ENCODE measurements at places on chromosomes 4 and X.

DNA sequence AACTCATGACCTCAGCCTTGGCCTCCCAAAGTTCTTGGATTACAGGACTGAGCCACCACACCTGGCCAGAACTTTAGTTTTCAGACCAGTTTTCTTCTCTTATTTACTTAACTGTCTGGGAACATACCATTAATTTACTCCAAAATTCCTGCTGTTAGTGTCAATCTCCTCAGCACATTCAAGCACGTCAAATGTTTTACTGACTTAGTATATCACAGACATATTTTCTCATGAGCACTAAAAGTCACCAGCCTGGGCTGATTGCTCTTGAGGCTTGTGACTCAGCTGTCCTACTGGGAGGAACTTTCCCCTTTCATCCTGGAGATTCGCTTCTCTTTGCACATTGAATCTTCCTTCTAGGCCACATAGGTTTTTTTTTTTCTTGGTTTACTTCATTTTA, 109.6 kb downstream of the PCDH18 start:
- no peak for DNase-seq

- DNase-seq, result no peak
Measured at GRCh38 chrX:20951016-20951810, 423.0 kb upstream of the CNKSR2 start.

DNA sequence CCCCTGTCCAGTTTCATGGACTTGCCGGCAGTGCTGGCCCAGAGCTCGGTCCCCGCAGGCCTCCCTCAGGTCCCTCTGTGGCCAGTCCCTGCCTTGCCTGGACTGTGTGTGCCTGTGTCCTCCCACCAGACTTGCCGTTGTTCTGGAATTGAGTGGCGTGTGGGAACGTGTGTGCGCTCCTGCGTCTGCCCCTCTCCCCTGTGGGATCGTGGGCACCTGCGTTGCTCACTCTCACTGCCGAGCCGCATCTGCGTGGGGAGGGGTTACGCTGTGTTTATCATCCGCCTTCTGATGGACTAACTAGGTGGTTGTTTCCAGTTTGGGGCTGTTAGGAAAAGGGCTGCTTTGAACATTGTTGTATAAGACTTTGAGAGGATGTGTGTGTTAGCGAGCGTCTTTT, 21.2 kb downstream of the PCGF3 start:
- no peak for DNase-seq

- DNase-seq, result no peak
Measured at GRCh38 chrX:39202641-39203040, 401.4 kb downstream of the MID1IP1 start.

- DNase-seq, result no peak
Measured at GRCh38 chrX:39336671-39337311, 535.5 kb downstream of the MID1IP1 start.

DNA sequence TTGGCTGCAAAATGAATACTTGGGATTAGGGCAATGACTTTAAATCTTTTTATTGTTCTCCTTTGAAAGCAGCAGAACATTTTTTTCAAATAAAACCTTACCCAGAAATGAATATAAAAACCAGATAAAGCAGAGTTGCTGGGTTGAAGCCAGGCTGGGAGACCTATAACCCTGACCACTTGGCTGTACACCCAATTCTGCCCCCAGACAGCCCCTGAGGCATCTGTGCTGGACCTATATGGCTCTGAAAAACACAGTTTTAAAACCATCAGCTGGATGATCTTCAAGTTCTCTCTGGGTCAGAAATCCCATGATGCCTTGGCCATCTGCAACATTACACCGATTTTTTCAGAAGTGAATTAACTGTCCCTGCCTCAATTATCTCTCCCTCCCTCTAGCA, 23.7 kb upstream of the GLRA2 start:
- DNase-seq, result no peak

GRCh38 chr4:54626113-54626512, 31.6 kb upstream of the KIT start:
- no peak for DNase-seq

DNA sequence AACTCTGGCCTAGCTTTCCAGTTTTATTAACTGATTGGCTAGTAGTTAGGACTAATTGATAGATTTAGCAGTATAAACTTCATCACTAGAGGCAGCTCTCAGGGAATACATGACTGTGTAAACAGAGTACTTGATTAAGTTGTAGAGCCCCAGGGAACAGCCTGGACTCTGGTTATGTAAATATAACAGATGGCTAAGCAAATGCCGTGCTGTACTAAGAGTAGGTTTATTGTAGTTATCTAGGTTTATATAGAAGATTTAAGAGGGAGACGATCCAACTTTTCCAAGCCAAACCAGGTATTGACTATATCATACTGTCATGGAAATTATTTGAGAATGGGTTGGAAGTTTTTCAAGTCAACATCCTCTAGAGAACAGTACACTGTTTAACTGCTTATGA, 463.4 kb upstream of the GRID2 start:
- peak; percentile 22 for DNase-seq

DNA sequence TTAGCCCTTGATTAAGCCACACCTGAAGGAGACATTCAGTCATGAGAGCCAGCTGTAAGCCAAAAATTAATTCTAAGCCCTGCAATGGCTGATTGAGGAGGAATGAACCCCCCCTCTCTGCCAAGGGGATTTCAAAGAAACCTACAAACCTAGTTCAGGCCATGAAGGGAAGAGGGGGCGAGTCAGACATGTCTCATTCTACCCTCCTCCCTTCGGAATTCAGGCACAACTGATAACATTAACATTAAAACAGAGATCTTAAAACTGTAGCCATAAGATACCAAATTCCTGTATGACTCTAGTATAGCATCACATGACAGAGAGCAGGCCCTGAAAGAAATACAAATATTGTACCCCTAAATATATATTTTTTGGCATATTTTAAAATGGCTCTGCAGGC, 40.4 kb upstream of the AFAP1 start:
- DNase-seq, result no peak

DNA sequence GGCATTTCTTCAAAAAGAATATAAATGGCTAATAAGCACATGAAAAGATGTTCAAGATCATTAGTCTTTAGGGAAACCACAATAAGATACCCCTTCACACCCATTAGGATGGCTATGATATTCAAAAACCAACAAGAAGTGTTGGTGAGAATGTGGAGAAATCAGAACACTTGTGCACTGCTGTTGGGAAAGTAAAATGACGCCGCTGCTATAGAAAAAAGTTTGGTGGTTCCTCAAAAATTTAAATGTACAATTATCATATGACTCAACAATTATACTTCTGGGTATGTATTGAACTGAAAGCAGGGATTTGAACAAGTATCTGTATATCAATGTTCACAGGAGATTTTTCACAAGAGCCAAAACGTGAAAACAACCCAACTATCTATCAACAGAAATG, 29.4 kb upstream of the NEUROG2 start:
- no peak for DNase-seq

DNA sequence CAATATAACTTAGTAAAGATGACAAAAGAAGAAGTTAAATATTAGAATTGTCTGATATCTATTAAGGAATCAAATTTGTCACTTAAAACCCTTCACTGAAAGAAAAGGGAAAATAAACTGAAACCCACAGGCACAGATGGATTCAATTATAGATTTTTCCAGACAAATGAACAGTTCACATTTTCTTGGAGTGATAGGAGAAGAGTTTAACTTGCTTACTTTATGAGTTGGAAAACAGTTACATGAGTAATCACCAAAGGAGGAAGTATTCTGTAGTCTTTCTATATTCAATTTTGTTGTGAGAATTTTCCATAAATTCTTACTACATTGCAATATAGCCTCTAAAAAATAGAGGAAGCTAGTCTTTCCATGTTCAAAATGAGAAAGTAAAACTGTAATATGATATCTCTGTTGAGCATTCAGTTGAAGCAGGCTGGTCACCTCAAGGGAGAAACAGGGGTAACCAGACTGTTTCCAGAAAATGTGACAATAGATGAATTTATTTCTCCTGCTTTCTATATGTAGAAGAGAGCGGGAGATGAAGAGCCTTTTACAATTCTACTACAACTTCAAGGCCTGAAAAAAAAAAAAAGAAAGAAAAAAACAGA, 330.3 kb upstream of the EPHA5 start:
- DNase-seq, result no peak

DNA sequence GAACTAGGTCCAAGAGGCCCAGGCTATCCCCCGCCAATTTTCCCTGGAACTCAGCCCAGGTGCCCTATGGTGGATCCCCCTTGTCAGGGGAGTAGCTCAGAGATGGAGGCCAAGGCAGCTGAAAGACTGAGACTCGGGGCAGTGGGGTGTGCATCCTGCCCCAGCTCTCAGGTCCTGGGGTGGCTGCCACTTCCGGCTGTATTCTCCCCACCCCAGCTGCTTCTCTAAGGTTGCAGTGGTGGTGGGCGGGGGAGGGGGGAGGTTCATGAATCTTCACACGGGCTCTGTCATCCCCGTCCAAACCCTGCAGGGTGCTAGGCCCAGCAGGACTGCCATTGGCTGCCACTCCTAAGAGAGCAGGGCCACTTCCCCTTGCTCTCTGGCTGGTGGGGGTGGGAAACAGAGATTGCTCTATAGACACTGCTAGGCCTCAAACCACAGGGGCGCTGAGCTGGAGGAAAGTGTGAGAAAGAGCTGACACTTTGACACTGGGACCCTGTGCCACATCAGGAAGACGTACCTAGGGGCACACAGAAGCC, 1.5 kb downstream of the SASH3 start:
- no peak for DNase-seq

DNA sequence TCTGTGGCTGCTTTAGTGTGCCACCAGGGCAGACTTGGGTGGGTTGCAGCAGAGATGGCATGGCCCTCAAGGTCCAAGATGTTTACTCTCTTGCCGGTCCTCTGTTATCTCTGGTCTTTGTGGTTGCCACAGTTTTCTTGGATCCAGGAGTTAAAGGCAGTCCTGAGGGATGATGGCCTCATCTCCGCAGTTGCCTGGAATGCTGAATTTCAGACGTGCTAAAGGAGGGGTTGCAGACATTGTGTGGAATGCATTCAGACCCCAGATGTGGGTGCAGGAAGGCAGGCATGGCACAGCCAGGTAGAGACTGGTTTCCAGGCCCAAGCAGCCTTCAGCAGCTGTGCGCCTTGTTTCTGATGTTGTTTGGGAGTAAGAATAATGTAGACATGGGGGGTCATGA, 64.4 kb downstream of the TBL1X start:
- no peak for DNase-seq

GRCh38 chr4:118307643-118308042, 45.2 kb downstream of the PRSS12 start:
- no peak for DNase-seq

DNA sequence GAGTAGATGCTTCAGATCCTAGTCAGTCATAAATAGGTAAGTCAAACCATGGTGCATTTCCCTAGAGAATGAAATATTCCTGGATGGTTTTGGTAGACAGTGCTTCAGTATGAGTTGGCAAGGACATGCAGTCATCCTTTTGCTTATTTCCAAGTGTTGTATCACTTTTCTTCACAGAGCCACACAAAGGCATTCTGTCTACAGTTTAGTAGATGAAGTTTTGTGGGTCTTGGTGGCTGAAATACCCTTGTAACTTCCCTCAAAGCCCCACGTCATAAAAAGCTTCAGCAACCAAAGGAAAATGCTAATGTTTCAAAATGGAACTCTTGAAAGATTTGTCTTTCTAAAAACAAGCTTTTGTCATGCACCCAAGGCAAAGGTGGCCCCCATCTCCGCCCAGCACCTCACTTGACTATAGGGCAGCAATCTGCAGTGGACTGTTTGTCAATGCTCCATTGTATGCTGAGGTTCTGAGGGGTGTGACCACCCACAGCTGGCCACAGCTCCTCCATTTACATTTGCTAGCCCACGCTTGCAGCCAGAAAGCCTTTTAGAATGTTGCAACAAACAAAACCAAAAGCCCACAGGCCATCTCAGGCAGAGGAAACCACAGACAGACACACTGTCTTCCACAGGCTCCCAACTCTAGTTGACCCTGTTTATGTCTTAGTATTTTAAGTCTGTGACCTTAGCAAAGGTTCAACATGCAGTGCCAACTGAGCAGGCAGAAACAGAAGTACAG, 87.1 kb upstream of the FAM9C start:
- no peak for DNase-seq

DNA sequence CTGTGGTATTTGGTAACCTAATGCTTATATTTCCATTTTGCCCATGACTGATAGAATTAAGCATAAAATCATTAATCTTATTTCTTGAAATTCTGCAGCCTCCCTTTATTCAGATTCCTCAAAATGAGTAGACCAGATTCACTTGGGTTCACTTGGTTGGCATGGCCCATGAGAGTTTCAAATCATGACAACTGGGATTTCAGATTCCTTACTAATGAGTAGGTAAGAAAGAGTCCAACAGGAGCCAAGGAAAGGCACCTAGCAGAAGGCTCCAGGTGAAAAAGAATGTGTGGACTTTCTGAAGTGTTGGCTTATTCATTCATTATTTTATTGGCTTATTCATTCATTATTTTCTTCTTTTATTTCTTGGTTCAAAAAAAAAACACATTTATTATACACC, 27.2 kb upstream of the GATB start:
- no peak for DNase-seq

DNA sequence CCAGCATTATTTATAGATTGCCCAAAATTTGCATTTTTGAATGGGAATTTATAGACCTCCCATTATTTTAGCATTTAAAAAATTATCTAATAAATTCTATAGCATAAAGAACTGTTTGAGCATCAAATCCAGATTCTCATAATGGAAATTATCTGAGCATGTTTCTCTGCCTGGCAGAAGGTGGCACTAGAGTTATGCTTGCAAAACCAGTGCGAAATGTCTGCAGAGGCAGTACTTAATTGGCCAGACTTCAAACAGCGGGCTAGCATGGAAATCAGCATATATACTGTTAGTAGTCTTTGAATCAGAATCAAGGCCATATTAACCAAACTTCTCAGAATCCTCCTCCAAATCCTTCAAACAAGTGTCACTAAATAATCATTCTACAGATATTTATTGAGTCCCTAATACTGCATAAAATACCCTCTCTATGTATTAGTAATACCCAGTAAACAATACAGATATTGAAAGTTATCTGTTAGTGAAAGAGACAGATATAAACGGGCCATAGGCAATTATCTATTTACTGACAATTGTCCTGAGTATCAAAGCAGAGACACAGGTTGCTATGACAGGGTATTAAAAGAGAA, 78.7 kb upstream of the DCLK2 start:
- peak; percentile 53 for DNase-seq

GRCh38 chrX:138756234-138756633, 44.7 kb upstream of the FGF13 start:
- DNase-seq, result no peak

GRCh38 chr4:114479595-114479994, 119.0 kb upstream of the UGT8 start:
- DNase-seq, result no peak

- DNase-seq, result no peak
Measured at GRCh38 chr4:80614319-80614718, 278.8 kb downstream of the CFAP299 start.

GRCh38 chr4:80412322-80412721, 76.8 kb downstream of the CFAP299 start:
- no peak for DNase-seq

GRCh38 chrX:115178473-115178872, 10.7 kb upstream of the RBMXL3 start:
- DNase-seq, result no peak

GRCh38 chr4:184635381-184635780, 13.9 kb downstream of the CASP3 start:
- no peak for DNase-seq

DNA sequence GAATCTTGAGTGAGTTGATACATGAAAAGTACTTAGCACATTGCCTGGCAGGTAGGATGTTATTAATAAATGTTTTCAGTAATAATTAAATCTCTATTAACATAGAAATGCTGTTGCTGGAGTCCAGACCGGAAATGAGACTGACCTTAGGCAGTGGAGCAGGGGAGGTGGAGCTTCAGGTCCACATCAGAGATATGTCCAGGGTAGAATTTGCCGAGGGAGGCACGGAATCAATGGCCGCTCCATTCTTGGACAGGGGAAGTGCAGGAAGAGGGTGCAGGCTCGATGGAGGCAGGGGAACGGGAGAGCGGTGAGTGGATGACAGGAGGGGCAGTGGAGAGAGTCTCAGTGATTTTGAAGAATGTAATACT, 107.3 kb downstream of the GATB start:
- DNase-seq, result no peak

All from NCI-H524 (cell line).